ENCODE measurements at places on chromosomes 5 and 9.

DNA sequence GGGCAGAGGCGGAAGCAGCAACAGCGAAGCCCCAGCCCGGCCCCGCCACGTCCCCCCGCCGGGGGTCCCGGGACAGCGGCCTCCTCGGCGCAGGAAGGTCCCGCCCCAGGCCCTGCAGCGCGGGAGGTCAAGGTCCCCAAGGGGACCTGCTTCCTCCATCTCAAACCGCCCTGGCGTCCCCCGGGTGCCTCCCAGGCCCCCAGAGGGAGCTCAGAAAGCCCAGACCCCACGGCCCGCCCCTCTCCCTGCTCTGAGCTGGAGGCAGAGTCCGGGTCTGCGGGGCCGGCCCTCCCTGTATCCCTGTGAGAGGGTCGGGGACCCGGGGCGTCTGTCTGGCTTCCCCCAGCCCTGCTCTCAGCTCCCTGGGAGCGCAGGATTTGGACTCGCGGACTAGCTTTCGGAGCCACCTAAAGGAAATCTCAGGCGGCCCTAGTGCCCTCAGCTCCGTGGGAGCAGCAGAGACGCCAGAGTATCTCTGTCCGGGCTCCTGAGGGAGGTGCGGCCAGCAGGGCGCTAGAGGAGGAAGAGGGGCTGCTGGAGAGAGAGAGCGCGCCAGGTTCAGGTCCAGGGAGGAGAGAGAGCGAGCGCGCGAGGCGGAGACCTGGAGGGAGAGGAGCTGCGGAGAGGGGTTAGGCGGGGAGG lies 30.7 kb downstream of the EXOC3 start:
- DNase-seq = no peak

GRCh38 chr5:116242343-116242742 lies 157.5 kb downstream of the COMMD10 start:
- DNase-seq = no peak

DNA sequence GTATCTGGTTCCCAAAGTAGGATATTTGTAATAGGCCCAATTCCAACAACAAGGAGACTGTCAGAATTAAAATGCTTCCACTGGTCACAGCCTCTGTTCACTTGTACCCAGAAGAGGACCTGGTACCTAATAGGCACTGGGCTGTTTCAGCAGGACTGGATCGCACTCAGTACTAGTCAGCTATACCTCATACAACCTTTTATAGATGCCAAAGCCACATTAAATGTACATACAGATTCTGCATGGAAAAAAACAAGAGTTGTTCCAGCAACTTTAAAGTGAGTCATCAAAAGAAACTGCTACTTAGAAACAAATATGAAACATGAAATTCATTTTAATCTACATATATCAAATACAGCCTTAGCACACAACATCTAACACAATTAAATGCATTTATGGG lies 87.5 kb downstream of the GPR21 start:
- no peak for DNase-seq

- no peak for DNase-seq
These were observed 852.2 kb downstream of the EFNA5 start for GRCh38 chr5:106818552-106818951.

- no peak for DNase-seq
These were observed 31.6 kb upstream of the RFK start for GRCh38 chr9:76425677-76426453.

DNA sequence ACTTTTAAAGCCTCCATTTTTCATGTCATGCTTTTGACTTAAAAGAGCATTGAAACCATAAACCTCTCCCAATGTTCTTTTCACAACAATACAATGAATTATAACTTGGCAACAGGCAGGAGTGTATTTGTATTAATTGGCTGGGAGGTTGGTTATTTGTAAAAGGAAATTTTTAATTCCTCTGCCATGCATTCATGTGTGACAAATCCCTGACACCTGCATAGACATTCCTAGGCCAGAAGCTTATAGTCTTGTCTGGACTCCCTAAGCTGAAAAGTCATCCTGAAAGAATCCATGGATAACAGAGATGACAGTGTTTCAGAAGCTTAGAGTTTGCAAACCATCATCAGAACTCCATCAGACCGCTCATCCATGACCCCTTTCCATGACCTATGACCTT lies 76.3 kb upstream of the PTGER4 start:
- DNase-seq = no peak

DNA sequence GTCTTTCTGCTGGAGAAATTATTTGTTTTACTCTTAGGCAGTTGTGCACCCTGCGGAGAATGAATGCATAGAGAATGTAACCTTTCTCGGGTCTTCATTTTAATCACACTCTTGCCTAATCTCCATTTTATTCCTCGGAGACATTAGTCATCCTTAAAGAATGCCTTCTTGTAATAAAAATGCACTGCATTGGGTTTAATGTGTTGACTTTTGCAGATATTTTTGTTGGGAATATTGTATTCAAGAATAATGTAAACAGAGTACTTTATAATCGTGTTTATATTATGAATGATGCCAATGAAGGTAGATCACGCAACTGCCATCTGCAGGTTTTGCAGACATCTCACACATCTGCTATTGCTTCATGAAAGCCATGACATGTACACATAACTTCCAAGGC lies 1093.9 kb upstream of the CDH6 start:
- no peak for DNase-seq

DNA sequence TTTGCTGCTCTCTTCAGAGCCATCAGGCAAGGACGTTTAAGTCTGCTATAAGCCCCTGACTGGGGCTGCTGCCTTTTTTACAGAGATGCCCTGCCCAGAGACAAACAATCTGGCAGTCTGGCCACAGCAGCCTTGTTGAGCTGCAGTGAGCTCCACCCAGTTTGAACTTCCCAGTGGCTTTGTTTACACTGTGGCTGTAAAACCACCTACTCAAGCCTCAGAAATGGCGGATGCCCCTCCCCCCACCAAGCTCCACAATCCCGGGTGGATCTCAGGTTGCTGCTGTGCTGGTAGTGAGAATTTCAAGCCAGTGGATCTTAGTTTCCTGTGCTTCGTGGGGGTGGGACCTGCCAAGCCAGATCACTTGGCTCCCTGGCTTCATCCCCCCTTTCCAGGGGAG lies 59.7 kb upstream of the SNCAIP start:
- DNase-seq = no peak

GRCh38 chr9:100911273-100911672 lies 117.3 kb upstream of the PLPPR1 start:
- no peak for DNase-seq

DNA sequence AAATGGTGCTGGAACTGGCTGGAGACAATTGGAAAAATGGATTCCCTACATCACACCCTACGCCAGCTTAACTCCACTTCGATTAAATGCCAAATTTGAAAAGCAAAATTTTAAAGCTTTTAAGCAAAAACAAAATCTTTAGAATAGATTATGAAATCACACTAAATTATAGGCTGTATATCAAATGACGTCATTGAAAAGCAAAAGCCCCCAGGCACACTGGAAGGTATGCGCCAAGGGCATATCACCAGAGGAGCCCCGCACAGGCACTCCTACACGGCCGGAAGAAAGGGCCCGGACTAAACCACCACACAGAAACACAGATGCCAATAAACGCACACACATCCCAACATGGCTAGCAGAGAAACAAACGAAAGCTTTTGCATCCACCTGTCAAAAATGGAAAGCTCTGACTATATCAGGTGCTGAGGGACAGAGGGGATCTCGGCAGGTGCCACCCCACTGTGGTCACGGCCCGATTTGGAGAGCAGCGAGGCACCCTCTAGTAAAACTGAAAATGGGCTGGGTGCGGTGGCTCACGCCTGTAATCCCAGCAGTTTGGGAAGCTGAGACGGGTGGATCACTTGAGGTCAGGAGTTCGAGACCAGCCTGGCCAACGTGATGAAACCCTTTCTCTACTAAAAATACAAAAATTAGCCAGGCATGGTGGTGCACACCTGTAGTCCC lies 17.0 kb upstream of the MXD3 start:
- DNase-seq = no peak

DNA sequence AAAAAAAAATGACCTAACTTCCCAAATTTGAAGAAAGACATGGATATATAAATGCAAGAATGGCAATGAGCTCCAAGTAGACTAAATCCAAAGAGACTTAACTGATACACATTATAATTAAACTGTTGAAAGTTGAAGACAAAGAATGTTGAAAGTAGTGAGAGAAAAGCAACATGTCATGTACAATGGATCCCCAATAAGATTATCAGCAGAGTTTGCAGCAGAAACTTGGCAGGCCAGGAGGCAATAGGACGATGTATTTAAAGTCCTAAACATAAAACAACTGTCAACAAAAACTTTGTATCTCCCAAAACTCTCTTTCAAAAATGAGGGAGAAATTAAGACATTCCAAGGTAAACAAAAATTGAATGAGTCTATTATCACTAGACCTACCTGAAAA lies 8.6 kb upstream of the DIRAS2 start:
- no peak for DNase-seq

- peak; percentile 38 for DNase-seq
These were observed 674 bp downstream of the TMEM38B start for GRCh38 chr9:105694848-105695581.

DNA sequence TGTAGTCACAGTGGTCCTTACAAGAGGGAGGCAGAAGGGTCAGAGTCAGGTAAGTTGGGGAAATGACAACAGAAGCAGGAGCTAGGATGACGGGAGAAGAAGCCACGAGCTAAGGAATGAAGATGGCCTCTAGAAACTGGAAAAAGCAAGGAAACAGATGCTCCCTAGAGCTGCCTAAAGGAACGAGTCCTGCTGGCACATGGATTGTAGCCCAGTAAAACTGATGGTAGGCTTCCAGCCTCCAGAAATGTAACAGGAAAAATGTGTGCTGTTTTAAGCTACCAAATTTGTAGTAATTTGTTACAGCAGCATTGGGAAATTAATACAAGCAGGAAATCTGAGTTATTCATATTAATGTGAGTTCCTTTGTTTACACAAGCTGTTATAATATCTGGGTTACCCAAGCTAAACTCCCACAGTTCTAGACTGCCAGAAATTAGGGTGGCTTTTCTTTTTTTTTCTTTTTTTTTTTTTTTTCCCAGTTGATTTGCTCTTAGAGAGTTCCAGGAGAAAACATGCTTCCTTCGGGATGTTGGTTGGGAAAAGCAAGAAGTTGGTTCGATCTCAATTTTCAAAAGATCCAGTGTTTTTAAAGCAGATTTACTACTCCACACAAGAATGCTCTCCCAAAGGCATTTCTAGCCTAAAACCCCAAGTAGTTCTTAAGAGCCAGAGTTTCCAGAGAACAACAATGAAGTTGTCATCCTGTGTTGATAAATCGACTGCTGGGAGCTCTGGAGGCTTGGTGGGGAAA lies 400.0 kb upstream of the SLC24A2 start:
- DNase-seq = no peak

DNA sequence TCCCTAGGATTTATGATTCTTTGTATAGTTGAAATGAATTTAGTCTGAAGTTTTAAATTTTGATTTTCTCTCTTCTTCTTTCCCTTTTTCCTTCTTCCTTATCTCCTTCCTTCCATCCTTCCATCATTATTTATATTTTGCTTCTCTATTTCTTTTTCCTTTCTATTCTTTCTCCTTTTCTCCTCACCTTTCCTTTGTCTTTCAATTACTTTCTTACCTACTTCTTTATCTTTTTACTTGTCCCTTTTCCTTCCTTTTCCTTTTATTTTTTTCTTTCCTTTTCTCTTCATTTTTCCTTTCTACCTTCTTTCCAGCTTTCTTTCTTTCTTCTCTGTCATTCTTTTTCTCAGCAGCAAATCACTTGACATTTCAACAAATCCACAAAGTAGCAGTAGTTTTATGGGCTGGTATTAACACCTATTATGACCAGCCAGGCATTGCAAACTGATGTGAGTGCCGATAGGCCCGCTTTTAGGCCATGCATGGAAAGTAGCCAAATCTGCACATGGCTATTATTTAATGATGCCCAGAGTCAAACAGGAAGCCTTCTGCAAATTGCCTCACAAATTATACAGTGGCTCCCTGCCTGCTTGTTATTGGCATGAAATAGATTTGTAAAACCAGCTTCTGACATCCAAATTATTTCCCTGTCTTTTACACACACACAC lies 37.1 kb upstream of the NR3C1 start:
- DNase-seq = no peak

- no peak for DNase-seq
These were observed 40.2 kb upstream of the TRIM32 start for GRCh38 chr9:116646661-116647514.

DNA sequence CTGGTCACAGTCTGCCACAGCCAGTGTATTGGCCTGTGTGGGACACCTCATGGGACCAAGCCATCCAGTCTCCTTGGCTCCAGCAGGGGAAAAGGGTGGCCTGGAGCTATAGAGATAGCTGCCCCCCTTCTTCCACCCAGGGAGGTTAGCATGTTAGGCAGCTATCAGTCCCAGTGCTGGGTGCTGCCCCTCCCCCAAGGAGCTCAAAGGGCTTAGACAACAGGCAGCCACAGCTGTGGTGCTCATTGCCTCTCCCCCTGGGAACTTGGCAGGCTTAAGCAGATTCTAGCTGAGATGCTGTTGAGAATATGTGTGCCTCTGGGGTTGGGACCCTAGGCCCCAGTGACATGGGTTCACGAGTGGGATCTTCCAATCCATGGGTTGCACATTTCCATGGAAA lies 226.0 kb upstream of the PTGER4 start:
- no peak for DNase-seq

DNA sequence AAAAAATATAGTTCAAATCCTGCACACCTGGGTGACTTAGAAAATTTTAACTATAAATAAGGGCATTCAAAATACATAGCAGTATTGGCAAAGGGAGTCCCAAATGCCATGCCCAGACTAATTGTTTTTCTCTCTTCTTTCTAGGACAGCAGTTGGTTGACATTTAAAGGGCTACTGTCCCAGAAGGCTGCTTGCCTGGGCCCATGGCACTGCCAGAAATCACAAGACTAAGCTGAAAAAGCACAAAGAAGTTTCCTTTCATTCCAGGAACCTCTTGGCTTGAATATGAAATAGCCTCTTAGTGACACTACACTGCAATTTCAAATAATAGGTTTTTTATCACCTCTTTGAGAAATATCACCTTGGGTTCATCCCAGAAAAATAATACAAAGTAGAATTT lies 388.9 kb upstream of the TRPC7 start:
- DNase-seq = no peak

GRCh38 chr9:36318212-36318802 lies 60.1 kb upstream of the GNE start:
- no peak for DNase-seq

DNA sequence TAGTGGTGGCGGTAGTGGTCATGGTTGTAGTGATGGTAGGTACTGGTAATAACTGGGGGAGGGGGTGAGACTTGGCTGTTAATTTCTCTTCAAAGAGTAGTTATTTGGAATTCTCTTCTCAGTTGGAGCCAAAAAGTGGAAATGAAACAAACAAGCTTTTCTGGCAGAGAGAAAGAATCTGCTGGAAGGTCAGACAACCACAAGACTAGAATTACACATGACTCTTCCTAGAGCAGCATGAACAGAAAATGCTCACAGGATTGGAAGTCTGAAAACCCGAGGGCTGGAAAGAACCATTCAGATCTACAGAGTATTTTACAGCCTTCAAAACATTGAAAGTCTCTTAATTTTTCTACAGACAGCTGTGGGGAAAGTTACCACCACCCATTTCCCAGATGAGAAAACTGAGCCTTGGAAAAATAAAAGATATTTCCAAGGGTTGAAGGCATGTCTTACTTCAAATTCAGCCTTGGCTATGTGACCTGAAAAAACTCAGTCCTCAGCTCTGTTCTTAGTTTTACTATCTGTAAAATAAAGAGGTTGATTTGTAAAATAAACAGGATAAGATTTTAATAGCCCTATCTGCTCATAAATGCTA lies 42.9 kb upstream of the TRIM32 start:
- no peak for DNase-seq

Measured in activated T-cell treated with anti-CD3 and anti-CD28 coated beads for 24 hours (primary cell).